ENCODE measurements at places on chromosomes 12 and 14.

- no peak for DNase-seq
Observed at GRCh38 chr14:104140463-104141331, 2.3 kb downstream of the KIF26A start.

GRCh38 chr14:71022012-71022869 is 115.0 kb downstream of the PCNX1 start:
- DNase-seq = no peak

- DNase-seq = no peak
Observed at GRCh38 chr14:69152902-69153151, at the start of gene DCAF5. Gene DCAF5, minus strand, starts transcription at chr14:69153119. Its CDS starts 141 bp downstream, at chr14:69152978.

GRCh38 chr14:22994762-22995275 is 12.5 kb upstream of the AJUBA start:
- no peak for DNase-seq

DNA sequence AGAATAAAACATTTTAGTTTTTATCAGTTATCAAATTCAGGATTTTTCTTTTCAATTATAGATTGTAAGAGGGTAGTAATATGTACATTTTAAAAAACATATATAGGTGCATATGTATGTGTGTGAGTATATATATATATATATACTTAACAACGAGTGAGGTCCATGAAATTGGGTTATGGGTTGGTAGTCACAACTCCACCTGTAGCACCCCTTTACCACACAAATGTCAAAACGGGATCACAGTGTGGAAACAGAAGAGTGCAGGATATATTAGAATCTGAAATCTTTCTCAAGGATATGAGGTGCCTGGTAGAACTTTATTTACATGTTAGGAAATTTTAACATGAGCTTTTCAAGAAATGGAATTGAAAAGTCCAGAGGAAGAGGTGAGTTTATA is 31.3 kb downstream of the MIA2 start:
- DNase-seq = no peak

GRCh38 chr12:109706747-109707469 is 6.7 kb upstream of the FAM222A start:
- DNase-seq = no peak

- DNase-seq = no peak
Observed at GRCh38 chr12:121829250-121829918, 25.6 kb downstream of the SETD1B start.

DNA sequence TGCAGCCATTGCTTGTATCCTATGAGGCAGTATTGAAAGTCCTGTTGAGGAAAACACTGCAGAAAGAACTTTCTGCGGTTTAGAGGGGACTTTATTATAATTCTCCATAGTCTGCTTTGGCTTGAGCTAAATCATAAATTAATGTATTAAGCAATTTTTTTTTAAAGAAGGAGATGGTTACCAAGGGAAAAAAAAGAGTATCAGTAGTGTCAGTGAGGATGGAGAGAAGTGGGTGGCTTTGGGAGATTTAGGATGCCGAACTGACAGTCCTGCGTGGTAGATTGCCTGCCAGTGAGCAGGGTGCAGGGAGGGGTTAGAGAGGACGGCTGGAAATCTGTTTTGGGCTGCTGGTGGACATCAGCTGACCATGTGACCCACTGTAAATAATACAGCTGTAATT is 96.8 kb downstream of the MYRFL start:
- DNase-seq = no peak

Measured in endothelial cell (in vitro differentiated cells).